EL (cell line): ENCODE measurements at places on chromosomes 3 and 15.

DNA sequence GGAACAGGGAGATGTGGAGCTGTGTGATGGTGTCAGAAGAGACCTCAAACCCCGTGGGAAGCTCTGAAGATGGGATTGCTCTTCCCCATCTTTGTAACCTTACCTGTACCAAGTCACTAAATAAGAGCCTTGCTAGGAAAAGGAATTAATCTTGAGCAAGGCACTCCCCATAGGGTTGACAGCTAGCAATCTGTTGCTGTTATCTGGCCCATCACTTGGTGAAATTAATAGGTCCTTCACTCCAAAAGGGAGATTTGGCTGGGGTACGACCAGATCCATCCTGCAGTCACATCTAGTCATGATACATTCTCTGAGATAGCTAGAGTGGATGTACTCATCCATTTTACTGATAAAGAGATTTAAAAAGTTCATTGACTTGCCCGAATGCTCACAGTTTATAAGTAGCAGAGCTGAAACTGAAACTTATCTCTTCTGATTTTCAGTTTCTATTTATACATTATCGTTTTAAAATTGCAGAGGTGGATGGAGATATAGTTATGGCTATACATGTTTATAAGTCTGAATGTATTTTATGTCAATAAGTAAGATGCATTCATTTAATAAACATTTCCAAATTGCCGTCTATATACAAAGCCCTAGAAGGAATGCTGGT lies 299.1 kb upstream of the MCTP2 start:
- no peak for DNase-seq

GRCh38 chr3:119630128-119630879 lies 30.1 kb downstream of the POPDC2 start:
- DNase-seq = peak; percentile 52

GRCh38 chr15:98604983-98605382 lies 43.4 kb upstream of the IGF1R start:
- no peak for DNase-seq

GRCh38 chr3:191352014-191352413 lies 21.7 kb upstream of the UTS2B start:
- DNase-seq = no peak

DNA sequence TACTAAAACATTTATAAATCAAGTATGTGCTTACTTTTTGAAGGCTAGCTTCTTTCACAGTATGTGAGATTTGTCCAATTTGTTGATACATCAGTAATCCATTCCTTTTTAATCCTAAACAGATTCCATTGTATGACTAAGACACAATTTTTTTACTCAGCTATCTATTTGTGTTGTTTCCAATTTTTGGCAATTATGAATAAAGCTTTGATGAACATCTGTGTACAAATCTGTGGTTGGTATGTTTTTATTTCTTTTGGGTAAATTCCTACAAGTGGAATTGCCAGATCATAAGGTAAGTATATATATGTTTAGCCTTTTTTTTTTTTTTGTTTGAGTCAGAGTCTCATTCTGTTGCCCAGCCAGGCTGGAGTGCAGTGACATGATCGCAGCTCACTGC lies 56.2 kb upstream of the VEPH1 start:
- peak; percentile 9 for DNase-seq

DNA sequence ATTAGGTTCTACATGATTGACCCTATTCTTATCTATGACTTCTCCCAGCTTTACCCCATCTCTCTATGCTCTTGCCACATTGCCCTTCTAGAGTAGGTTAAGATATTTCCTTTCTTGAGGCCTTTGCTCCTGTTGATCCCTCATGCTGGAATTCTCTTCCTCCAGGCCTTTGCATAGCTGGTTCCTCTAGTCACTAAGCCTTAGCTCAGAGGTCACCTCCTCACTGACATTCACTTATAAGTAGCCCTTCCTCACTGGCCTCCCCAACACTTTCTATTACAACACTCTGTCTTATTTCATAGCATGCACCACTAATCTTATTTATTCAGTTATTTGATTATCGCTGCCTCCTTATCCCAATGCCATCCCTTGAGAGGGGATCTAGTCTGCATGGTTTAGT lies 228.4 kb upstream of the COL8A1 start:
- peak; percentile 48 for DNase-seq

- no peak for DNase-seq
Observed at GRCh38 chr15:73385205-73385604, 16.4 kb upstream of the HCN4 start.

DNA sequence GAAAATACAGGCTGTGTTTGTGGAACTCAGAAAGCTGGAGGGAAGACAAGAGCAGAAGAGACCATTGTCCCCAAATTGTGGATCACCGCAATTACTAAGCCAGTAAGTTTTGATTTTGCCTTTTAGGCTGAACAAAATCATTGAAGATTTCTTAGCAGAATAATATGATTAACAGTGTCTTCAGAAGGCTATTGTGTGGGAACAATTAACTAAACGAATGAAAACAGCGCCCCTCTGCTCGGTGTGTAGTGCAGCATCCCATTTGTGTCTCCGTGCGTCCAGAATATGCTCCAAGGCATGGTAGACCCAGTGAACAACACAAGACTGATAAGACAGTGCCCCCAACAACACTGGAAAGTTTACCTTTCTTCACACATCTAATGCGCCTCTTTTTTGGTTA lies 71.2 kb downstream of the CRTC3 start:
- no peak for DNase-seq

DNA sequence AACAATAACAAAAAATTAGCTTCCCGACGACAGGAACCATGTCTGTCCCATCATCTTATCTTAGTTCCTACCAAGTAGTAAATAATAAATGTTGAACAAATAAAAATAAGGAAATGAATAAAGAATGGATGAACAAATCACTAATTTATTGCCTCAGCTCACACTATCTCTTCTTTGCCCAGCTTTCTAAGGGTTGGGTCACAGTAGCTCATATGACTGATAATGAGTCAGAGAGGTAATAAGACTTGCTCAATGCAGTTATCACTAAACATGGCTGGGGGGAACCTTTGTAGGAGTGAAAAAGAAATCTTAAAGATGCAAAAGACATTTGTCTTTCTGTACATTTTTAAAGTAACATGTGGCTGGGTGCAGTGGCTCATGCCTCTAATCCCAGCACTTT lies 182.2 kb downstream of the WDR76 start:
- peak; percentile 63 for DNase-seq

GRCh38 chr3:194584866-194585265 lies 48.4 kb downstream of the TMEM44 start:
- DNase-seq = peak; percentile 48

DNA sequence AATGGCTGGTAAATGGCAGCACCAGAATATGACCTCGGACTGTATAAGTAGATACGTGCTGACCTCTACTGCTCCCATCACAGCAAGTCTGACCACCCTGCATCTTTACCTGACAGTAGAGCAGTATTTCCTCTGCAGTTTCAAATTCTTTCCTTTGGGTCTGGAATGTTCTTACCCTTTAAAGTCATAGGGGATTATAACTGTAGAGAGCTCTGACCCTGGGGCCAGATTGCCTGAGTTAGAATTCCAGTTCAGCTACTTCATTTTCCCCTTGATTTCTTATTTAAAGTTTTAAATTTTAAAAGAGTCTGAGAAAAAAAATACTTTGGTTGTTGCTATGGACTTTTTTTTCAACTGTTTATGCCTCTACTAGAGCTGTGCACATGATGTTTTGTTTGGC lies 237.7 kb downstream of the NR1D2 start:
- no peak for DNase-seq

GRCh38 chr3:152745646-152746045 lies 89.3 kb upstream of the P2RY1 start:
- no peak for DNase-seq

DNA sequence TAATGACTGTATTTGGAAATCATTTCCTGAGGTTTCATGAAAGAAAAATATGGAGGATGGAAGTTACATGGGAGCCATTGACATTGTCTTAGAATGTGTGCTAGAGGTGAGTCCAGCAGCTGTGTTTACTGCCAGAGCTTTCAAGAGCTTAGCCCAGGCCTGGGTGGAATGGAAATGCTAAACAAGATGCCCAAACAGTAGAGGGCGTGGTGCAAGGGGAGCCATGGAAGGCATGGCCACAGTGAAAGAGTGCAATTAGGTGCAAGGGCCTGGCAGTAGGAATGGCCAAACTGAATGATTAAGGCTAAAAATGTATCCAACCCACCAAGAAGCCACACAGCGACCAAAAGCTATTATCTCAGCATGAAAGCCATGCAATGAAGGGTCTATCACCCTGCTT lies 257.7 kb upstream of the NR2F2 start:
- DNase-seq = no peak

DNA sequence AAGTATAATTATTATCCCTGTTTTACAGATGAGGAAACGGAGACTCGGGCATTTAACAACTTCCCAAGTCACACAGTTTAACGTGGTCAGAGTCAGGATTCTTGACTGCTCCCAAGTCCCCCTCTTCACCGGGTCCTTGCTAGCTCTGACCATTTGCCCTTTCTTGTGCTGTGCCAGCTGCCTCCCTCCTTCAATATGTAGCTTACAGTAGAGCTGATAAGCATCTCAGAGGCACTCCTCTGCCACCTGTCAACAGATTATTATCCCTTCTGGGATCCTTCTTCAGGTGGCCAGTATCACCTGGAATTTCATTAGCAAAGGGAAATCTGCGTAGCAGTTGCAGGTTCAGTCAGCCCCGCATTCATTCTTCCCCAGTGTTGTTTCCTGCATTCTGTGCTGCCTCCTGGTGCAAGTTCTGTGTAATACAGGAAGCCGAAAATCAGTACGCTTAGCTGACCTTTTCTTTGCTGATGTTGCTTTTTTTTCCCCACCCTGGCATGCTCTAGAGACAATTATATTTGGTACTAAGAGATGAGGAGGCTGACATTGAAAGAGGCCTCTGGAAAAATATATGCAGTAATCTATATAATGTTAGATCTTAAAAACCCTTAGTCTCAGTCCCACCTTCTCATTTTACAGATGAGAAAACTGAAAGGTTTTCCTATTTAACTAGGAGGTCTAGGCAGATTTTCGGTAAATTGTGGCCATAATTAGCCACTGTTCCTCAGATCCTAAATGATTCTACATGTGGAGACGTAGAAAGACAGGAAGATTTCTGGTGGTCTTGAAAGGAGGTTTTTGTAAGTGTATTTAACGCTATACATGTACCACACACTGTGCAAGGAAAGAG lies 24.8 kb downstream of the TMOD2 start:
- DNase-seq = peak; percentile 34

DNA sequence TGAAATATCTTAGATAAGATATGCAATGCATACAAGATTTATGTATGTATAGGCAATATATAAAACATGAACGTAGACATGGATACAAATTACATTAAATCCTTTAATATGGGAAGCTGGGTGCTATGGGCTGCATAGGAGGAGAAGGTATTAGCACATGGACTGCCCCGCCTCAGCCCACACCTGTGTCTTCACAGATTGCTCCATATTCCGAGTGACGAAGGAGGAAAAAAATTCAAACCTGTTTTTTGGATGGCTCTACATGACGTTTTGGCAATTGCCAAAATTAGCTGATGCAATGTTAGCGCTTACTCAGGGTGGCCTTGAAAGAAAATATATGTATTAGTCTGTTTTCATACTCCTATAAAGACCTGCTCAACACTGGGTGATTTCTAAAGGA lies 223.4 kb upstream of the SLCO3A1 start:
- no peak for DNase-seq

- no peak for DNase-seq
Observed at GRCh38 chr15:95150466-95150865, 919.1 kb downstream of the MCTP2 start.

- DNase-seq = peak; percentile 61
Observed at GRCh38 chr15:41022487-41023090, 69.3 kb downstream of the CHAC1 start.

DNA sequence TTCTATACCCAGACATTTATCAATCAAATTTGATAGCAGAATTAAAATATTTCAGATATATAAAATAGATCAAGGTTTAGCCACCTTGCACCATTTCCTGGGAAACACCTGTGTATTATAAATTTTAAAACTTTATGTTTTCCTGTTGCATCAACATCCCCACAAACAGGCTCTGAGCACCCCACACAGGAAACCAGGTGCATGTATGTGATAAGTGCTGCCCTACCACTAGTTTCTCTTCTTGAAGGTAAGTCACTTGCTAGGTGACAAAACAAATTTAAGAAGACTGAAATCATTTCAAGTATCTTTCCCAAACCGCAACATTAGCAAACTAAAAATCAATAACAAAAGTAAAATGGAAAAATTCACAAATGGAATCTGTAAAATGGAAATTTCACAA lies 496.1 kb upstream of the CCDC54 start:
- DNase-seq = no peak

- peak; percentile 45 for DNase-seq
Observed at GRCh38 chr15:57118013-57118799, 199.8 kb downstream of the TCF12 start.

- DNase-seq = no peak
Observed at GRCh38 chr3:5260992-5261501, 73.5 kb downstream of the EDEM1 start.

DNA sequence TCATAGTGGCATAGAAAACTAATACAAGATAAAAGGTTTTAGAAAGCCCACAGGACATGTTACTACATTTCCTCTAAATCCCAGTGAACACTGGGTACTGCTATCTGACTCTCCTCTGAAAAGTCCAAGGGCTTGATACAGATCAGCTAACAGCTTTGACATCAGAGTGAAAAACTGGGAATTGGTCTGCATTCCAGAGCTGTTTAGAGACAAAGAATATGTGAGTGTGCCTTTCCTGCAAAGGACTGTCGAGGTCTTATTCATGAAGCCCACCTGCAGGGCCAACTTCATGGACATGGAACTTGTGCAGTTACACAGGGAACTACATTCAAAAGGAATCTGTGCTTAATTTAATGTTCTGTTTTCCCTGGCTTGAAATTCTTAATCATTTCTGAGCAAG lies 5.2 kb upstream of the TMCO5A start:
- peak; percentile 8 for DNase-seq

- DNase-seq = peak; percentile 89
Observed at GRCh38 chr3:52831500-52832301, 1.2 kb upstream of the ITIH4 start.

DNA sequence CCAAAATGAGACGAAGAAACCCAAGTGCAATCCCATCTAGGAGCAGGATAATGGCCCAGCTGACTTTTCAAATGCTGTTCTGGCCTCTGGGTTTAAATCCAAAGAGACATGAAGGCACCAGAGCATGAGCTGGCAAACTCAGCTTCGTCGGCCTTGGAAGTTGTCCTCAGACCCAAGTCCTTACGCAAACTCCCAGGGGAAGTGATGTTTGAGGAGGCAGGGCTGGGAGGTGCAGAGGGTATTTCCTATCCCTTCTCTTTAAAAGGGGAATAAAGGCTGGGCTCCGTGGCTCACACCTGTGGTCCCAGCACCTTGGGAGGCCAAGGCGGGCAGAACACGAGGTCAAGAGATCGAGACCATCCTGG lies 68.9 kb upstream of the HERC1 start:
- no peak for DNase-seq

GRCh38 chr3:81242871-81243270 lies 518.6 kb downstream of the GBE1 start:
- peak; percentile 21 for DNase-seq

GRCh38 chr15:30023798-30024295 lies 58.9 kb upstream of the GOLGA8J start:
- DNase-seq = peak; percentile 22

GRCh38 chr3:45965653-45966052 lies 22.4 kb downstream of the CXCR6 start:
- no peak for DNase-seq

- DNase-seq = no peak
Observed at GRCh38 chr3:94356581-94356980, 293.7 kb downstream of the NSUN3 start.

- DNase-seq = peak; percentile 94
Observed at GRCh38 chr15:31471731-31472430, 145.2 kb downstream of the KLF13 start.

GRCh38 chr15:65183865-65184159 lies 1.3 kb downstream of the CLPX start:
- no peak for DNase-seq
